PC-3 (cell line): ENCODE measurements at places on chromosomes 2 and 18. TPM values are rescaled to one million over a fixed set of nuclear protein-coding genes. Genes with fewer than 3 reads are reported as not detected.
A peak's percentile ranks its signal among the peaks of the same experiment; 100 is the strongest.

The FAM228A gene
- not detected in 2 replicates for total RNA-seq

The NDUFS1 gene
- total RNA-seq = 80.7 and 110 TPM in 2 replicates

DNA sequence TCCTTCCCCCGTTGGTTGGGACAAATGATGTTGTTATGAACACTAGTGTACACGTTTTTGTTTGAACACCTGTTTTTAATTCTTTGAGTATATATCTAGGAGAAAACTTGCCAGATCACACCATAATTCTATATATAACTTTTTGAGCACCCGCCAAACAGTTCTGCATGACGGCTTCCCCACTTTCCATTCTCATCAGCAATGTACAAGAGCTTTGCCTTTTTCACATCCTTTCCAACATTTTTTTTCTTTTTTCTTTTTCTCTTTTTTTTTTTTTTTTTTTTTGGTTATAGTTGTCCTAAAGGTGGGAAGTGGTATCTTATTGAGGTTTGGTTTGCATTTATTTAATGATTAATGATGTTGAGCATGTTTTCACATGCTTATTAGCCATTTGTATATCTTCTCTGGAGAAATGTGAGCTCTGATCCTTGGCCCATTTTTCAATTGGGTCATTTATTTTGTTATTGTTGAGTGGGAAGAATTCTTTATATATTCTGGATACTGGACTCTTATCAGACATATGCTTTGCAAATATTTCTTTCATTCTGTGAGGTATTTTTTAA, 86.9 kb upstream of the ZC3H15 start:
- no peak for DNase-seq

GRCh38 chr18:12579775-12580174, 78.1 kb downstream of the SPIRE1 start:
- DNase-seq = no peak

- DNase-seq = no peak
These were observed 31.9 kb upstream of the EML6 start for GRCh38 chr2:54691445-54692135.

The IL1B gene
- 48.4 and 67.5 TPM in 2 replicates for total RNA-seq

GRCh38 chr2:89767572-89768435, 1076.3 kb downstream of the RPIA start:
- DNase-seq = no peak

The SESTD1 gene
- 12.2 and 21.3 TPM in 2 replicates for total RNA-seq

The NOL4 gene
- not detected in 2 replicates for total RNA-seq

- no peak for DNase-seq
These were observed 688 bp downstream of the MAPRE2 start for GRCh38 chr18:35041815-35042387.

DNA sequence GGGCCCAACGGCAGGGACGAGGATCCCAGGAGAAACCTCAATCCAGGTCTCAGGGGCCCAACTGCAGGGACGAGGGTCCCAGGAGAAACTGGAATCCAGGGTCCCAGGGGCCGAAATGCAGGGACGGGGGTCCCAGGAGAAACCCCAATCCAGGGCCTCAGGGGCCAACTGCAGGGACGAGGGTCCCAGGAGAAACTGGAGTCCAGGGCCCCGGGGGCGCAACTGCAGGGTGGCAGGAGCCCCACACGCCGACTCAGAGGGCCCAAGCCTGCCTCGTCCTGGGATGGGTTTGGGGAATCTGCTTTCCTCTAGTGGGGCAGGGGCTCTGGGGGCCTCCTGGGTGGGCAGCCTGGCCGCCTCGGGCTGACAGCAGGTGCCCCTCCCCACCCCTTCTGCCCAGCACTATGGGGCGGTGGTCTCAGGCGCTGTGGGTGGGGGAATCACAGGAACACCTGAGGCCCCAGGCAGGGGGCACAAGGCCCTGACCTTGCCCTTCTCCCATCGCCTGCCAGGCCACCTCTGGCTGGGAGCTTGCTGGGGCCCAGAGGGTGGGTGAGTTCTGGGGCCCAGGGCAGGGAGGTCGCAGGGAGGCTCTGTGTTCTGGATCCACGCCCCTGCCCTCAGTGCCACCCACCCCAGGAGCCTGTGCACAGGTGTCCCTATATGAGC, 7.1 kb downstream of the RTP5 start:
- DNase-seq = no peak

DNA sequence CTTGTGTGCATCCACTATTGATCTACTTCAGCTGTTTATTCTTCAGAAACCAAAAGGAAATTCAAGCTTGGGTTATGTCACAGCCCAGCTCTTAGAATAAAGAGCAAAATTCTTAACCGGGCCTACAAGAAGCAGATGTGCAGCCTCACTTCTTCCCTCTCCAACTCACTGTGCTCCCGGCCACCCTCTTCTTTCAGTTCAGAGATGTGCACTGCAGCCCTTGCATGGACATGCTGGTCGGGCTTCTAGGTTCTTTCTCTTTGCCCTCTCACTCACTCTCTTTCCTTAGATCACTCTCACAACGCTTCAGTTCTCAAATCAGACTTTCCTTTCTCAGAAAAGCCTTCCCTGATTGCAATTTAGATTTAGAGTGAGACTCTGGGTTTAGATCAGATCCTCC, 104.1 kb downstream of the CHN1 start:
- DNase-seq = no peak

DNA sequence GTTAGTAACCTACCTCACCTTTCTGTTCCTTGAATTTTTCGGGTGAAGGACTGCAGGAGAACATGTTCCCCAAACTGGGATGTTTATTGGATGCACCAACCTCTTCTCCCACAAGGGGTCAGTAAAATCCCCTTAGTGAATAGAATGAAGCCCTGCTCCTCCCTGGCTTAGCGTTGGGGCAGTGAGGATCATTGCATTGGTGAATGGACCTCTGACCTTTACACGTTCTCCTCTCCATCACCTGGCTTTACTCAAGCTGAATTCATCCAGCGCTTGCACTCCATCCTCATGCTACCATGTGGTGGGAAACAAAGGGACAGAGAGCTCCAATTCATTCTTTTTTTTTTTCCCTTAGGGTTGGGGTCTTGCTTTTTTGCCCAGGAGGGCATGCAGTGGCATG, 157.2 kb downstream of the MIB1 start:
- DNase-seq = peak; percentile 77

DNA sequence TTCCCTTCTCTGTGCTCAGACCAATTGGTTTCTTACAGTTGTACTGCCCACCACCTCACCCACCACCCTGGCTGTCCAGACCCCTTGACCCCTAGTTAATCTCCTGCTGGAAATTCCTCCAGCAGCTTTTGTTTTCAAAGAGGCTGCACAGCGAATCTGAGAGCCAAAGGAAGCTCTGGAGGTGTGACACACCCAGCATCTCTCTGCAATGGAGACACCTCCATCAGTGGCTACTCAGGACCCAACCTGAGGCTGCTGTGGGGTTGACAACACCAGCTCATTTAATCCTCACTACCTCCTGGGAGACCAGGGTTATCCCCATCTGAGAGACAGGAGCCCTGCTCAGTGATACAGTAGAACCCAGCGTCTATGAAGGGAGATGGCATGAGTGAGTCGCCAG, 86.4 kb downstream of the BIN1 start:
- DNase-seq = no peak

GRCh38 chr18:4353853-4354418, 101.2 kb downstream of the DLGAP1 start:
- no peak for DNase-seq

DNA sequence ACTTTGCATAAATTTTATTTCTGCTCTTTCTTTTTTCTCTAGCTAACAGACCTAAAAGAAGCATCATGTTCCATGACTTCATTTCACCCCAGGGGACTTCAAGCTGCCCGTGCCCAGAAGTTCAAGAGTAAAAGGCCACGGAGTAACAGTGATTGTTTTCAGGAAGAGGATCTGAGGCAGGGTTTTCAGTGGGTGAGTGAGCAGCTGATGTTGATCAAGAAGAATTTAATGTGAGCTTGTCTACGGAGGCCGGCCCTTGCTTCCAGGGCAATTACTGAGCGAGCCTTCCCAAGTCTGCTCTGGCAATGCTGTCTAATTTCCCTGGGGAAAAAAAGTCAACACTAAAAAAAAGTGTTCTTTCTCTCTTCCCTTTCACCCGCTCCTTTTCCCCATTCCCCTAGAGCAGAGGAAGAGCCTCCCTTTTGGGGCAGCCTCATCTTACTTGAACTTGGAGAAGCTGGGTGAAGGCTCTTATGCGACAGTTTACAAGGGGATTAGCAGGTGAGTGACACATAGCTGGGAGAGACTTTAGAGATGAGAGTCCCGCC, 1.2 kb downstream of the CDK15 start:
- no peak for DNase-seq

The MARCO gene
- not detected in 2 replicates for total RNA-seq

The SPHKAP gene
- not detected in 2 replicates for total RNA-seq
